ENCODE measurements at places on chromosomes 13 and 19.

- DNase-seq = no peak
Observed at GRCh38 chr13:41562541-41563178, 105.3 kb downstream of the RGCC start.

DNA sequence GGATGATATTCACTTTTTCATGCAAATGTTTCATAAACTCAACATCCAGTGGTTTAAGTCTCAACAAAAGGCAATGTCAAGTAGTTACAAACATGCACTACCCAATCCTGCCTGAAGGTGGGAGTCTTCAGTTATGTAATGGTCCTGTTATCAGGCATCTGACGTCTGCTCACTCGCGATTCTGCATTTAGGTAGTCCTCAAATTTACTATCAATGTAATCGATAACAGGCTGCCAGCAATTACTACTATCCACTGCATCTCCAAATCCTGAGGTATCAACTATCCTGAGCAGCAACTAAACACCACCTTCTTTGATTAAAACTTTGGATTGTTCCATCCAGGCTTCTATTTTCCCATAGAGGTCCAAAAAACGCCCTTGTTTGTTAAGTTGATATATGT is 51.2 kb downstream of the NLRP12 start:
- peak; percentile 67 for DNase-seq

DNA sequence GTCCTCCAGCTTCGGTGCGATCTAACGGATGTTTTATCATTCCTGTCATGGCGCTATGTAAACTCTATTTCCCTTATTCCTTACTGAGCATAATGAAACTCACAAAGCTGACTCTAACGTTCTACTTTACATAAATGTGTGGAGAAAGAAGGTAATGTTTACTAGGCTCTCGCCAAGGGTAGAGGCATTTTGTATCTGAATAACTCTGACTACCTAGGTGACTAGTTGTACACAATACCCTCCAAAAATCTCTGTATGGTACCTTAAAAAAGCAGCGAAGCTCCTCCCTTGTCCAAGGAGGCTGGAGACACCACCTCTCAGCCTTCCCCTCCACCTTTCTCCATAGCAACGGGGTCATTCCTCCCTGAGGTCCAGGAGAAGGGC is 316 bp upstream of the ZNF530 start:
- no peak for DNase-seq

GRCh38 chr19:18709546-18709945 is 26.1 kb downstream of the CRTC1 start:
- no peak for DNase-seq

DNA sequence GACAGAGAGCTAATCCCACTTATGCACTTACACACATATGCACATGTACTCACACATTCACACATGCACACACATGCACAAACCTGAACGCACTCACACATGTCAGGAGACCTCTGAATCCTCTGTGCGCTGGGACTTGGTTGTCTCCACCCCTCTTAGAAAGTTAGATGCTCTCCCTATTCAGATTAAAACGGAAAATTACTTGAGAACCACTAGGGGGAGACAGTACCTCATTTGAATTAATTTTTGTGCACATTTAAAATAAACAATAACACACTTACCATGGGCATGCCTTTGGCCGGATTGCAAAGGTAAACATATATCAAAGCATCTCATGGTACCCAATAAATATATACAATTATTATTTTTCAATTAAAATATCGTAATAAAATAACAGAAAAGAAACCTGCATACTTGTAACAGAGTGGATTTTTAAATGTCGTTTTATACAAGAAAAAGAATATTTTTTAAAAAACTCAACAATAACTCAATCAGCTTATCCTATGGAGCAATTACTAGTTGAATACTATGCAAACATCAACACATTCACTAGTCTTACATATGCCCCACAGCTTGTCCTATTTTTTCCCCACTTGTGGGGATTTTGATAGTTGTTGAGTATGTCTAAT is 9.5 kb upstream of the LILRB4 start:
- DNase-seq = peak; percentile 47

GRCh38 chr13:72823724-72824123 is 41.8 kb downstream of the PIBF1 start:
- DNase-seq = no peak

- DNase-seq = no peak
Observed at GRCh38 chr19:28264556-28264955, 948.4 kb downstream of the UQCRFS1 start.

DNA sequence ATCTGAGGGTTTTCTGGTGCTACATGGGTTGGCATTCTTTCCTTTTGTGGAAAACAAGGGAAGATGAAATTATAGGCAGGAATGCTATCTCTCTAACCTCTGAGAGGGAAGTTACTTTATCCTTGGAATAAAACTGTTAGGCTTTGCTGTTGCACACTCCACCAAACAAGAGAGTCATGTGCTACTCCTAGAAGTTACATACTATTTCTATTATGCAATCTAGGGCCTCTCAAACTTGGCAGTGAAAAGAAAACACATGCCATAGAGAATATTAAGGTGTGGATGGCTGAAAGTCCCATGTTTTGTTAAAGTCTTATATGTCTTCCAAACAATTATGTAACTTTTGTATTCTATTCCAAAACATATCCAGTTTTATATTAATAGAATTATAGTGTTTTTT is 367.9 kb downstream of the SLC7A1 start:
- DNase-seq = no peak

- DNase-seq = no peak
Observed at GRCh38 chr13:42950181-42950580, 41.9 kb downstream of the EPSTI1 start.

- DNase-seq = no peak
Observed at GRCh38 chr19:15516363-15516762, 8.0 kb downstream of the CYP4F22 start.

DNA sequence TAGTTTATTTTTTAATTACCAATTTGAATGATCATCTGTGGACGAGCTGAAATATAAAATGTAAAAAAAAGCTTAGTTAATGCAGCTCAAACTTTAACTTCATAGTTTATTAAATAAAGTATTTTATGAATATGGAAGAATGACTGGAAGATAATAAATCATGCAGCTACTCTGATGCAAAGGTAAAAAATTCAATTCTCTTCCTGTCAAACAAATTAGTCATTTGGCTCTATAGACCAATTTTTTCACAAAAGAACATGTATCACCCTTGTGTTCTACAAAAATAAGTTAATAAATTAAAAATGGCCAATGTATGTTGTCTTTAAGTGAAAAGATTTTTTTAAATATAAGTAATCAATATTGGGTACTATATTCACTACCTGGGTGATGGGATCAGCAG is 26.2 kb downstream of the EXOSC8 start:
- DNase-seq = no peak

DNA sequence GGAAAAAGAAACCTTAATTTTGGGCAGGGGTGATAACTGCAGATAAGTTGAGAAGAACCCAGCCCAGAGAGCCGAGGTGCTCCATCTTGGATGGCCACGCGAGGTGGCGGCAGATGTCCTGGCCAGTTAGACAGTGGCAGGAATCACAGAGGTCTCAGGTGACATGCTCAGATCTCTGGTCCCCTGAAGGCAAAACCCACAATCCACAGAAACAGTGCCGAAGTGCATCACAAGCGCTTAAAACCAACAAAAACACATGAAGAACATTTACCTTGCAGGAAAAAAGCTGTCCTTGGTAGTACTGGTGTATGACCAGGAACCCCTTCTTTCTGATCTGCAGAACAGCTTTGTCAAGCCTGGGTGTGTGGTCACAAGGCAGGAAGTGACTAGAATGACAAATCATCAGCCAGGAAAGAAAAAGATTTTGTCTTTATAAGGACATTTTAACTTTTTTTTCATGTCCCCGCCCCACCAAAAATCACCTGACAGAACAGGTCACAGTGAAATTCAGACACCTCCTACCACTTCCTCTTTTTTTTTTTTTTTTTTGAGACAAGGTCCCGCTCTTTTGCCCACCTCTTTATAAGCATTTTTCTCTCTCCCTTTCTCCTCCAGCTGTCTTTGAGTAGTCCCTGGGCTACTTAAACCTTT is at the start of gene LCP1:
TSS of gene LCP1 (minus strand) at position 338 of the 651 bp plus-strand sequence. CDS start 22,515 bp downstream, outside the sequence.
- peak; percentile 75 for DNase-seq

GRCh38 chr13:98925949-98926348 is 51.9 kb downstream of the DOCK9 start:
- DNase-seq = no peak

DNA sequence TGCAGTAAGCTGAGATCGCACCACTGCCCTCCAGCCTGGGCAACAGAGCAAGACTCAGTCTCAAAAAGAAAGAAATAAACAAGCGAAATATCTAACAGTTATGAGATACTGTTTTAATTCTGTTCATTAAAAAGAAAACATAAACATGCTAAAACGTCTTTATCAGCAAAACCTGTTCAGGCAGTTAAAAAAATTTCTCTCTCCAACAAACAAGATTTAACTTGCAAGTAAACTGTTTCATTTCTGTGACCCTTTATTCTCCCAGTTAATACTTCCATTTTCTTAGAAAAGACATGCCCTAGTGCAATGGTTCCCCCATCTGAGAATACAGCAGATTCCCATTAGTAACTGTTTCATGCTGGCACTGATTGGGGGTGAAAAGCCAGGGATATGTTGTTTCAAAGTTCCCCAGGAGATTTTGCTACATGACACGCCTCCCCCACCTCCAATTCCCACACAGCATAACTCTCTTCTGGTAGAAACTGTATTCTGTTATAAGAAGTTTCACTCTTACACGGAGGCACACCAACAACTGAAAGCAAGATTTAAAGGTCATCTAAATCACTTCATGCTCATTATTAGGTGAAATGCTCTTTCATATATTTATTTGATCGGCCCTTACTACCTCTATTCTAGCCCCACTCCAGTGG is 24.4 kb downstream of the ELF1 start:
- DNase-seq = no peak

Measured in H4 (cell line).